ENCODE measurements at places on chromosomes 7 and 10. TPM values are rescaled to one million over a fixed set of nuclear protein-coding genes. Genes with fewer than 3 reads are reported as not detected.

Gene MSMB
- not detected for total RNA-seq

Gene PDE6C
- total RNA-seq: not detected

Gene ACSL5
- 4.5 TPM for total RNA-seq

Gene PPP1R9A
- 26.7 TPM for total RNA-seq

Gene TMEM270
- total RNA-seq: not detected

Gene ASB10
- 44.6 TPM for total RNA-seq

Gene ZCWPW1
- 5.3 TPM for total RNA-seq

Gene GCC1
- 8.9 TPM for total RNA-seq

DNA sequence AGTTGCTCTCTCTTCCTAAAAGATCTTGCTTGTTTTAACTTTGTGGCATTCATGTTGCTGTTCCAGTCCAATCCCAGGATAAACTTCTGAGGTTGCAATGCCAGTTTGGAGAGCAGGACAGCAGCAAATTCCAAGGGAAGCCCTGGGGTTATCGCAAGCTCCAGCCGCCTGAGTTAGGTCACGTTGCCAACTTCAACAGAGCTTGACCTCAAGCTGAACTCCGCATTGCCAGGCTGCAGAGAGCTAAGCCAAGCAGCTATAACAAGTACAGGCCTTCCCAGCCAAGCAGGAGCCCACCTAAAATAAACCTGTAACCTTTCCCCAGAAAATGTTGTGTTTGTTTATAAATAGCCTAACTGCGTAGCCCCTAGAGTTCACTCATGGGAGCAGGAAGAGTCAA is 138.9 kb upstream of the LYZL1 start:
- H3K27me3 ChIP-seq: no peaks in the 10 kb centered on the region
- no peaks in the 10 kb centered on the region for H3K36me3 ChIP-seq
- H3K27ac ChIP-seq: no peak overlapping the region
- H3K4me1 ChIP-seq: peaks cover 8% of the 10 kb centered on the region
- peak; percentile 47 for DNase-seq

GRCh38 chr10:126538439-126539135 is 131.9 kb downstream of the C10orf90 start:
- no peak for DNase-seq
- H3K4me1 ChIP-seq: no peaks in the 10 kb centered on the region
- H3K4me3 ChIP-seq: no peak overlapping the region
- H3K27ac ChIP-seq: no peak overlapping the region
- H3K27me3 ChIP-seq: no peaks in the 10 kb centered on the region

- no peak overlapping the region for H3K27ac ChIP-seq
- no peaks in the 10 kb centered on the region for H3K27me3 ChIP-seq
- H3K4me1 ChIP-seq: no peaks in the 10 kb centered on the region
- H3K36me3 ChIP-seq: no peaks in the 10 kb centered on the region
- no peak for DNase-seq
Measured at GRCh38 chr10:57905861-57906260, 361.8 kb downstream of the IPMK start.

GRCh38 chr7:144391823-144392255 is 11.7 kb downstream of the NOBOX start:
- no peaks in the 10 kb centered on the region for H3K27me3 ChIP-seq
- H3K4me1 ChIP-seq: peaks cover 8% of the 10 kb centered on the region
- DNase-seq: no peak

GRCh38 chr10:54096892-54097291 is 704.1 kb downstream of the PCDH15 start:
- no peaks in the 10 kb centered on the region for H3K27me3 ChIP-seq
- no peak overlapping the region for H3K27ac ChIP-seq
- no peak for DNase-seq
- H3K36me3 ChIP-seq: no peaks in the 10 kb centered on the region
- no peaks in the 10 kb centered on the region for H3K4me1 ChIP-seq
- no peak overlapping the region for H3K4me3 ChIP-seq

DNA sequence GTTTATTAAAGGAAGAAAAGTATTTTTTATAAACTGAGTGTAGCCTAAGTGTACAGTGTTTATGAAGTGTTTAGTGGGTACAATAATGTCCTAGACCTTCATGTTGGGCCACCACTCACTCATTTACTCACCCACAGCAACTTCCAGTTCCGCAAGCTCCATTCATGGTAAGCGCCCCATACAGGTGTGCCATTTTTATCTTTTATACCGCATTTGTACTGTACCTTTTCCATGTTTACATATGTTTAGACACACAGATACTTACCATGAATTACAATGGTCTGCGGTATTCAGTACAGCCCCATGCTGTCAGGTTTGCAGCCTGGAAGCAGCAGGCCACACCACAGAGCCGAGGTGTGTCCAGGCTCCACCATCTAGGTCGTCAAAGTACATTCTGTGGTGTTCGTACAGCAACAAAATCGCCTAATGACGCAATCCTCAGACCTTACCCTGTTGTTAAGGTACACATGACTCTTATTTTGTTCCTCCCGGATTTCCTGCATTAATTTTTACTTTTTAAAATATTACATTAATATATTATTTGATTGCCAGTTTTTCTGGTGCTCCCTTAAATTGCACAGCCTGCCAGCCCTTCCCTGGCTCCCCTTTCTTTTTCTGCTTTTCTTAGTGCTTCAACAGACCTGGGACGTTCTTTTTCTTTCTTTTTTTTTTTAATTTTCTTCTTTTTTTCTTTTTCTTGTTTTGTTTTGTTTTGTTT is 881 bp upstream of the SSBP1 start:
- no peaks in the 10 kb centered on the region for H3K36me3 ChIP-seq
- peak overlapping the region; percentile 81 for H3K4me3 ChIP-seq
- H3K27ac ChIP-seq: peak overlapping the region; percentile 87
- no peak for DNase-seq
- H3K27me3 ChIP-seq: no peaks in the 10 kb centered on the region

- H3K27ac ChIP-seq: no peak overlapping the region
- H3K4me3 ChIP-seq: no peak overlapping the region
- no peaks in the 10 kb centered on the region for H3K36me3 ChIP-seq
- H3K27me3 ChIP-seq: no peaks in the 10 kb centered on the region
Measured at GRCh38 chr7:30411897-30412296, 66.7 kb downstream of the NOD1 start.

- no peak for DNase-seq
- no peaks in the 10 kb centered on the region for H3K36me3 ChIP-seq
- H3K27ac ChIP-seq: no peak overlapping the region
- H3K4me3 ChIP-seq: no peak overlapping the region
- no peaks in the 10 kb centered on the region for H3K4me1 ChIP-seq
- H3K27me3 ChIP-seq: no peaks in the 10 kb centered on the region
Measured at GRCh38 chr7:106460792-106461254, 176.0 kb upstream of the NAMPT start.

GRCh38 chr7:151805191-151805590 is 71.7 kb downstream of the PRKAG2 start:
- H3K27me3 ChIP-seq: no peaks in the 10 kb centered on the region
- H3K27ac ChIP-seq: no peak overlapping the region
- H3K4me1 ChIP-seq: no peaks in the 10 kb centered on the region
- H3K4me3 ChIP-seq: no peak overlapping the region
- no peak for DNase-seq

DNA sequence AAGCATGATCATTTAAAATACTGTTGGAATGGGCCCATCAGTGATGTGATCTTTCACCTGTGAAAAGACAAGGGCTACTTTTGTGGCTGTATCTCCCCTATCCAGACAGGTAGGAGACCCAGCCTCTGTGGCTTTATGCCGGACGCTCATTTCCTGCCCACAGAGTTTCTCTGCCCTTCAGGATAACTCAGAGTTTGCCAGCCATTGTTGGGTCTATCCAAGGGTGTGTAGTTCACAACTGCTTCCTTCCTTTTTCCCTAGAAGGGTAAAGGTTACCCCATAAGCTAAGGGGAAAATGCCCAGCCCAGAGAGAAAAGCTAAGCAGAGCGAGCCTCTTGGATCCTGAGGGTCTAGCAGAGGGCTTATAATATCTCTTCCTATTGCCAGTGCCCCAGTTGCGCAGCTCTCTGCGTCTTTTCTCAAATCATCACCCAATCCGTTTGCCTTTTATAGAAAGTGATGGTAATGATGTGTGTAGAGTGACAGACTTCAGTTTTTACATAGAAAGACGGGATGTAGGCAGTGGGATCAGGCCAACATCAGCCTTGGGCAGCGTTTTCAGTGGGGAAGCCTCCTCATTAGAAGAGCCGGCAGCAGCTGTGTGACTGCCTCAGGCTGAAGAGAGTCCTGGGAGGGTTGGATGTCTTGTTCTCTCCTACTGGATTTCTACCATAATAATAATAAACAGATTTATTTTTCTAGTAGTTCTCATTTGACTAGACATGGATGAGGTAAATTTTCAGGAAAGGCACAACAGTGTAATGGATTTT is 80.5 kb downstream of the MET start:
- H3K27ac ChIP-seq: peak overlapping the region; percentile 79
- H3K36me3 ChIP-seq: no peaks in the 10 kb centered on the region
- DNase-seq: peak; percentile 9
- no peaks in the 10 kb centered on the region for H3K4me1 ChIP-seq
- no peak overlapping the region for H3K4me3 ChIP-seq

DNA sequence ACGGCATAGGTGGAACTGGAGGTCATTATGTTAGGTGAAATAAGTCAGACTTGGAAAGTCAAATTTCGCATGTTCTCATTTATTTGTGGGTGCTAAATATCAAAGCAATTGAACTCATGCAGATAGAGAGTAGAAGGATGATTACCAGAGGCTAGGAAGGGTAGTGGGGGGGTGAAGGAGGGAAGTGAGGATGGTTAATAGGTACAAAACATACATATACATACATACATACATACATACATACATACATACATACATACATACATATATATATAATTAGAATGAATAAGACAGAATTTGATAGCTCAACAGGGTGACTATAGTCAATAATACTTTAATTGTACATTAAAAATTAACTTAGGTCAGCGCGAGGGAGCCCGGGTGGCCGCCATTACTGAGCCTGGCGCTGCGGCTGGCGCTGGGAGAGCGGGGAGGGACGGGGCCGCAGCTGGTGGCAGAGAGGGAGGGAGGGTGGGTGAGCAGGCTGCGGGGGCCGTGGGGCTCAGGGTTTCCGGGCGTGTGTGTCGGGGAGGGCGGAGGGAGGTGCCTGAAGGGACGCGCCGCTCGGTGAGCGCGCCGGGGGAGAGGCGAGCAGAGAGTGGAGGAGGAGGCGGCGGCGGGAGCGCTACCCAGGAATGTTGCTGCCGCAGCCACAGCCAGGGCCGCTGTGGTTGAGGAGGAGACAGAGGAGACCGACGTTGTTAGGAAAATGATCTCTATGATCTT is 85.8 kb upstream of the EGFR start:
- H3K36me3 ChIP-seq: no peaks in the 10 kb centered on the region
- H3K27me3 ChIP-seq: peaks cover 5% of the 10 kb centered on the region
- peaks cover 12% of the 10 kb centered on the region for H3K4me1 ChIP-seq
- H3K27ac ChIP-seq: no peak overlapping the region

DNA sequence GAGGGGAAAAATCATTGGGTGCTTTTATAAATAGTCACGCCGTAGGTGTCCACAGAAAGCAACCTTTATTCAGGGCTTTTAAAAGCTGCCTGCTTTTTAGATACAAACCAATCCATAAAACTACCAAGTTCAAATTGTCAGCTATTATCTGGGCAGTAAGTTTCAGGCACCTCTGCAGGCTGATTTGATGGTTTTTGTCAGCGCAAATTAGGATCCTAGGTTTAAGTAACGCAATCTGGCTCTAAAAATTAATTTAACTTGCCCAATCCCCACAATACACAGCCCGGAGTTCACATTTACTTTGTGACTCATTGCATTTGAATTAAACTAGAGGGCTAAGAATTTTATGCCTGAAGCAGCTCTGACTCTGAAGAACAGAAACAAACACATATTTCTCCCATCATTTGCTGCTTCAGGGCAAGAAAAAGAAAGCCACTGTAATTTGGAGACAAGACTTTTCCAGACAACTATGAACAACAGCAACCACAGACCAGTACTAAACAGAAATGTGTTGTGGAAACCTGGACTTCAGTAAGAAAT is 43.3 kb downstream of the NRP1 start:
- H3K4me1 ChIP-seq: peaks cover 74% of the 10 kb centered on the region
- no peak for DNase-seq
- H3K36me3 ChIP-seq: no peaks in the 10 kb centered on the region

DNA sequence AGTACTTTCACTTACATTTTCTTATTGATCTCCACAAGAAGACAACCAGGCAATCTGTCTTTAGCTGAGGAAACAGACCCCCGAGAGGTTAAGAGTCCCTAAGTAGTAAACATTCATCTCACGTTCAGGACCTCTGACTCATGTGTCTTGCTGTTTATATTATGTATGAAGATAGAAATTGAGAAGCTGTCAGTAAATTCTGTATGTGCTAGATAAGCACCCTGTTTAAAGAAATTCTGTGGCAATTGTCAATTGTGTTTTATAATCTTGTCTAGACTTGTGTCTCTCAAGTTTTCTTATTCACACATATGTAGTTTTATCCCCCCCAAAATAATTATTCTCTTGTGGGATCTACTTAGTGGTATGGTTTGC is 14.5 kb downstream of the ADK start:
- no peaks in the 10 kb centered on the region for H3K27me3 ChIP-seq
- no peaks in the 10 kb centered on the region for H3K4me1 ChIP-seq
- no peak overlapping the region for H3K4me3 ChIP-seq
- no peaks in the 10 kb centered on the region for H3K36me3 ChIP-seq

DNA sequence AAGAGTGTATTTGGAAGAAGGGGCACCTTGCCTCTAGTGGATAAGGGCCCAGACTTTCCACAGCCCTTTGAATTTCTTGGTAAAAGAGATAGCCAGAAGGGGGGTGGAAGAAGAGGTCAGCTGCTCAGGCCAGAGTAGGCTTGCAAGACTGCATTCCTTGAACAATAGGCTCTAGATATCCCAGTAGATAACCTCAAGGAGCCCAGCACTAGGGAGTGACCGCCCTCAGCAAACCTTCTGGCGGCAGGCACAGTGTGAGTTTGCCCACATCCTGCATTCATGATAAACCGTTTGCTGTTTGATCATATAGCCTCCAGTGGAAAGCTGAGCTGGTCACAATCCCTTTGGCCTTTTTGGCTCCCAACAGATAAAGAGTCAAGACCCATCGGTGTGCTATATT is 70.5 kb downstream of the NPY start:
- no peak overlapping the region for H3K27ac ChIP-seq
- DNase-seq: no peak
- H3K4me3 ChIP-seq: no peak overlapping the region
- no peaks in the 10 kb centered on the region for H3K4me1 ChIP-seq
- no peaks in the 10 kb centered on the region for H3K36me3 ChIP-seq

DNA sequence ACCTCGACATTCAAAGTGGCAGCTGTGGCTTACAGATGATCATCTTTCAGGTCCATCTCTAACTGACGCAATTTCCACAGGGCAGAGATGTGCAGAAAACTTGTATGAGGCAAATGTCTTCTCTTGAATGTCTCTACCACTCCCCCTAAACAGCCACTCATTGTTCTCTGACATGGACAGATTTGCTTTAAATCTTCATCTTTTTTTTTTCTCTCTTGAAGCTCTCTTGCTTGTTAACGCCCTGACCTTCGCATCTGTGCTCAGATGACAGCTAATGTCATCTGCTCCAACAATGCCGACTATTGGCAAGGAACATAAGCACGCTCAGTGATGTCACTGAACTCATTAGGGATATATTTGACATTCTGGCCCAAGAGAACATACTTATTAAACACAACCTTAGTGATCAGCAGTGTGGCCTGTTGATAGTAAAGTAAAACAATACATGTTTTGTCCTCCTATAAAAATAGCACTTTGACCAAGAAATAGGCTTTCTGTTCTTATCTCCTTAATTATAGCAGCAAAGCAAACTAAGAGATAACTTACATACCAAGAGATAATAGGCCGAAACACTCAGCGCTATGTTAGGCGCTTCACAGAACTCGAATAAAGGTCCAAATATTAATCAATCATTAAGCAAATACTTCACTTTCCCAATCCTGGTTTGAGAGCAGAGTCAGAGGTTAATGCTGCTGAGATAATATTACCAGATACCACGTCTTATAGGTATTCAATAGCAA is 583.5 kb downstream of the PARD3 start:
- no peak for DNase-seq
- no peaks in the 10 kb centered on the region for H3K27me3 ChIP-seq
- no peak overlapping the region for H3K4me3 ChIP-seq
- H3K4me1 ChIP-seq: no peaks in the 10 kb centered on the region

Data from heart right ventricle (tissue), 16 donors.